ENCODE measurements at places on chromosomes 3 and 15.

DNA sequence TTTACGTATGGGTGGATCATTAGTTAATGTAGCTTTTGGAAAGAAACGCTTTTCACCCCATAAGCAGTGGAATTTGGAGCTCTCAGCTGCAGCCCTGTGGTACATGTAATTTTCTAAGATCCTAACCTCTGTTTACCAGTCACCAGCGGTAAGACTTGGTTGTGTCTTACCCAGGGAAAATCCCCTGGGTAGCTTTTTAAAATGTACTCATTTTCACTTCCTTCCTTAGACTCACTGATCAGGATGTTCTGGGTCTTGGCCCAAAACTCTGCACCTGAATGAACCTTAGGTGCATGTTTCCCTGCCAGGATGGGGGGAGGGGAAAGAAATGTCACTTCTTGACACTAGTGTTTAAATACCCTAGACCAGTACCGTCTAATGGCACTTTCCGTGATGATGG lies 605.2 kb downstream of the MAGI1 start:
- no peak for DNase-seq

DNA sequence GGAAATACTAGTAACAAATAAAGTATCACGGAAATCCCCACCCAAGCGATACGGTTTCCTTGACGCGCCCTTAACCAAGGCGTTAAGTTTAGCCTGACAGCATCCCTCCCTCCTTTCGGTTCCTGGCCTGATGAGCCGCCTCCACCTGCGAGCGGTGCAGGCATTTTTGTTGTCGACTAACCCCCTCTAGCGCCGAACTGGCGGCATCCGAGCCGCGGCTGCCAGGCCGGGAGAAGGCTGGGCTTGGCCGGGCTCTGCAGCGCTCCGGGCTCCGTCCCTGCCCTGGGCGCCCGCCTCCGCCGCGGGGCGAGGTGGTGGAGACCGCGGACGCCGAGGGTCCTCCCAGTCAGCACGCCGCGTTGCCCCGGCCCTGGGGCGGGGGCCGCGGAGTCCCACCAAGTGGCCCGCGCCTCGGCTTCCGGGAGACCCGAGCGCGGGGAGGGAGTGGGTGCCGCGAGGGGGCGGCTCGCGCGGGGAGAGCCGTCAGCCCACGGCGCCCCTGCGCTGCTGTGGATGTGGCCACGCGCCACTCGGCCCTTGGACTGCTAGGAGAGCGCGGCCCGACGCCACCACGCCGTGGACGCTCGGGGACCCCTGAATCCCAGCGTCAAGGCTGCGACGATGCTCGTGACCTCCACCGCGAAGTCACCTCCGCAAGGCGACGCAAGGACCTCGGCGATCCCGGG lies 1.1 kb upstream of the EPHA6 start:
- DNase-seq: peak; percentile 50

GRCh38 chr3:7875925-7876324 lies 625.7 kb upstream of the LMCD1 start:
- DNase-seq: no peak

- DNase-seq: no peak
Observed at GRCh38 chr3:148211725-148212124, 486.0 kb upstream of the AGTR1 start.

DNA sequence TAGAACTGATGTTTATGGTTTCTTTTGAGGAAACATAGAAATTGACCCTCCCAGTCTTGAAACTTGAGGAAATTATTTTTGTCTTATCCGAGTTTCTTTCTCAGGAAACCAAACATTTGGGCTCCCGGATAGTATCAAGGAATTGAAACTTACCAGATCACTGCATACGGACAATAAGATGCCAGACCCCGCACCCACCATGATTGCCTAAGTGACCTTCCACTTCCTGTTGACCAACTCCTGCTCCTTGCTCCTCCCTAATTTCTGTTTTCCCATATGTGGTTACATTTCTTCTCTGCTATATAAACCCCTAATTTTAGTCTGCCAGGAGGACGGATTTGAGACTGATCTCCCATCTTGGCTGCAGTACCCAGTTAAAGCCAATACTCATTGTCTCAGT lies 118.4 kb upstream of the TPRG1 start:
- no peak for DNase-seq

DNA sequence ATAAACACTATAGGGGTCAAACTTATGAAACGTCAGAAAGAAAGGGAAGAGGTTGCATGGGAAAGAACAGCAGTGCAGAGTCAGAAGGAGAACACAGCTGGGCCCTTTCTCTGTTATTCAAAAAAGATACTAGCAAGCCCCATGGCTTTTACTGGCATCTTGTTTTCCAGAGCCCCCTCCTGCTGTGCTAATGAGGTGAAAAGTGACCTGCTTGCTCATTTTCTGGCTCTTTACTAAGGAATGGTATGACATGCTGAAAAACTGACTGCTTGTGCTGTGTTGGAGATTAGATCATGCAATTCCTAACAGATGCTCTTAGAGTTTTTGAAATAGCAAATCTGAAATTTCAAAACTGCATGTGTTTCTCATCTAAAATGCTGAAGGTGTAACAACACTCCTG lies 541.6 kb upstream of the ALCAM start:
- DNase-seq: no peak

- no peak for DNase-seq
Observed at GRCh38 chr3:147799601-147800000, 390.4 kb downstream of the ZIC1 start.

DNA sequence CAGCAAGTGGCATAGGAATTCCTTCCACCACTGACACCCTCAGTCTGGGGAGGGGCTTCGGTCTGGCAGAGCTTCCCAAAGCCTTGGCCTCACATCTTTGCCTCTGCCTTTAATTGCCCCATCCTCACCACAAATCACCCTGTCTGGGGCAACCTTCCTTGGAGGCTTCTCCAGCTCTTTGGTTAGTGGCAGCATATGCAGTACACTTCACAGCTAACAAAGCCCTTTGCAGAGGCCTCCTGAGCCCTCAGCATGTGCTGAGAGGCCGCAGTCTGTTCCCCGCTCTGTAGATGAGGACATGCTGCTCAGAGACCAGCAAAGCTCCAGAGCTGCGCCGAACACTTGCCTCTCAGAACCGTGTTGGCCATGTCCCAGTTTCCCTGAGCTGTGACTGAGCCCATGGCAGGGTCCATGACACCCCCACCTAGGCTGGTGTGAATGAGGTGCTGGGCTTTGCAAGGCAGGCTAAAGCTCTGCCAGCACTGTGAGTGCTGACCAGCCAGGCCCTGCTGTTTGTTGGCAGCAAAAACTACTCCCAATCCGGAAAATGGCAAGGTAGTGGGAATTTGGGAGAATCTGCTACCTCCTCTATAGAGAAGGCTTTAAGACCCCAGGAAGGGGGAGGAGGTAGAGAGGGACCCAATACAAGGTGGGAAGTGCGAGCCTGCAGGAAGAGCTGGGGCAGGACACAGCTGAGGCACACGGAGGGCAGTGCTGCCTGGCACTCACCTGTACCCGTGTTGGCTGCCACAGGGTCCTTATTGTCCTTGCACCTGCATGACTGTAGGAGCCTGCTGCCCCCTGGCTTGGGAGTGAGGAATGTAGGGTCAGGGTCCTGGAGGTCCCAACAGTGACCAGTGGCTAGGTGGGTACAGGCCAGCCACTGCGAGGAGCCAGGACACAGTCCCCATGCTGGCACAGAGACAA lies 8.4 kb upstream of the KLF15 start:
- DNase-seq: no peak

DNA sequence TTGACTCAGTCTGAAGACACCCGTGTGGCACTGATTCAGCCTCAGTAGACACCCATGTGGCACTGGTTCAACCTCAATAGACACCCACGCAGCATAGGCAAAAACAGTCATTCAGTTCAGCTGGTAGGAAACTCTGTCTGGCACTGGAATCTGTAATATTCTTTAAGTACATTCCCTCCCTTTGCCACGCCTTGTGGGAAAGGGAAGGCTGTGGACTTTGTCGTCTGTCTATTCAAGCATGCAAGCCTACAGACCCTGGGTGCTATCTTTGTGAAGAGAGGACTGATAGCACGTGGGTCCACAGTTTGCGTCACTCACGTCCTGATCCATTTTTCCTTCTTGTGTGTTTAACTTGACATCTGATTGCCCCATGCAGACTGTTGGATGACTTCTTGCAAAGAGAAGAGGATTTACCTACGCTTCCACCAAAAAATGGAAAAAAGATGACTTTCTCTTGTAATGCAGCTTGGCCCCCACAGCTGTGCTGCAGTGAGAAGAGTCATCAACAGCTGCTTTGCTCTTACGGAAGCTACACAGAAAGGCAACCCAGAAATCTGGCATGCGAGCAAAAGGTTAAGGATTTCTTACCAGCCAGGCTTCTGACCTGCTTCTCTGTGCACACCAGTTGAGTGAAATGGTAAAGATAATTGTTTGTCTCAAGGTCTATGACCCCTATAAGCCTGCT lies 278.1 kb downstream of the ULK4 start:
- no peak for DNase-seq

DNA sequence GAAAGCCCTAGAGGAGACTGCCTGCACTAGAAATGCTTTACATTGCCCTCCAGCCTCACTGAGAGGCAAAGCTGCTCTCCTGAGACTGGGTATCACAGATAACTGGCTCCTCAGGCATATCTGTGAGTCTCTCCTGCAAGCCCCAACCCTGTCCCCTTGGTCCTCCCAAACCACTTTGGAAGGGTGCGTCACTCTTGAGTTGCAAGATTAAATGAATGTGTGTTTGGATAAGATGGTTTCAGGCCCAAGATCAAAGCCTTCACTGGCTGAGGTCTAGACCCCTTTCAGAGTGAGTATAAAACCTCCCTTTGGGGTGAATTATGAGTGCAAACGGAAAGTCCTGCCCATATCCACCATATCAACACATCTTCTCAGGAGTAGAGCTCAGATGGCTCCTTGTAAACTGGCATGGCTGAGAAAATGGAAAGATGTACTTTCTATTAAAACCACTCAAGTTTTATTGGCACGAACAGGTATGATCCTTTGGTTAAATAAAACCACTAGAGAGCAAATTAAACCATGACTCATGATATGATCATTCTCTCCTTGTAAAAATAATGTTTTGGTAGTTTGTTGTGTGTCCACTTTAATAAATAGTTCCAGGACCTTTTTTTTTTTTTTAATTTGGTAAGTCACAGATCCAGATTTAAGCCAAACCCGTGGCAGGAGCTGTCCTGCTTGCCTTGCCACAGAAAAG lies 164.0 kb downstream of the CHST2 start:
- DNase-seq: no peak

GRCh38 chr3:87250009-87250408 lies 22.9 kb downstream of the CHMP2B start:
- DNase-seq: no peak

GRCh38 chr3:124772081-124772831 lies 42.0 kb downstream of the UMPS start:
- no peak for DNase-seq

DNA sequence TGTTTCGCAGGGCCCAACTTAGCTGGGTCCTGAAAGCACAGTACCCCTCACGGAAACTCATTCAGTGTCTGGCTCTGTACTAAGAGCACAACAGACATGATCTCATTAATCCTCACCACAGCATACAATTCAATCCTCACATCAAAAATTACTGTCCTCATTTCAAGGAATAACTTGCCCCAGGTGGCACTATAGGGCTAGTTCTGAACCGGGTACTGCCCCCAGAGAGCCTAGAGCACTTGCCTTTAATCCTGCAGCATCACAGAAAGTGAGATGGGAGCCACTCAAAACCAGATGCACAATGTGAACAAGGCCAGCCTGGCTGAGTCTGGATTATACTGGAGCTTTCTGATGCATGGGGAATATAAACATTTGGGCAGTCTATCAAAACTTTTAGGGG lies 122.6 kb downstream of the OSBPL10 start:
- no peak for DNase-seq

GRCh38 chr3:152395764-152396163 lies 127.0 kb downstream of the MBNL1 start:
- no peak for DNase-seq

DNA sequence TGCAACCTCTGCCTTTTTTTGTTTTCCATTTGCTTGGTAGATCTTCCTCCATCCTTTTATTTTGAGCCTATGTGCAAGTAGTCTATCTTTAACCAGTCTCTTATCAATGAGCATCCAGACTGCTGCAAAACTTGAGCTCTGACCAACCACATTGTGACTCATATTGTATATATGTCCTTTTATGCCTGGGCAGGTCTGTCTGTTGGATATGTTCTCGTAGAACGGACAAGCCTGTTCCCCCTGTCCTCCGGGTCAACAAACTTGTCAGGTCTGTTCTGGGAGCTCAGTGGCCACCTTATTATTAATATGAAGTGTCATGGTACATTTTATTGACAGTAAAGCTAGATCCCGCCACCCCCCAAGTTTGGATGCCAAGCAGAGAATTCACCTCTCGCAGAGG lies 252.9 kb upstream of the ST8SIA2 start:
- no peak for DNase-seq

- no peak for DNase-seq
Observed at GRCh38 chr3:112606098-112606497, 34.8 kb downstream of the CCDC80 start.

DNA sequence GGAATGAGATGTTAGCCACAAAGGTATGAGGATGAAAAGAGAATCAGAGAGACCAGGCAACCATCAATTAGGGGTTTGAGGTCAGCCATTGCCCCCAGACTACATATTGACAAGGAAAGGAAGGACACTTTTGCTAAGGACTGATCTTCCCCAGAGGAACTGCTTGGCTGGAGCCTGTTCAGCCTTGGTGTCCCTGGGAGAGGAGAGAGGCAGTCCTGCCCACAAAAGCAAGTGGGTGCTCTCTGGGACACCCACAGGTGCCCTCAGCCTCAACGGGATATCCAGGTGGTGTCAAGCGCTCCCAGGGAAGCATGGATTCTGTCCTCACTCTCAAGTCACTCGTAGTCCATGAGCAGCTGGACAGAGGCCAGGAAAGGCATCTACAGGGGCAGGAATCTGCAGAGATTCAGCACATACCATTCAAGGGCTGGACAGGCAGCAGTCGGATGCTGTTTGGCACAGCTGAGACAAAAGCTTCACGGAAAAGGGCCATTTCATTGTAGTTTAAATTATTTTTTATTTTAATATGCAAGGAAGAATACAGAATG lies 166.2 kb downstream of the UACA start:
- no peak for DNase-seq

- DNase-seq: no peak
Observed at GRCh38 chr3:111035316-111035715, 36.3 kb upstream of the NECTIN3 start.

GRCh38 chr15:78732634-78733033 lies 78.6 kb downstream of the ADAMTS7 start:
- no peak for DNase-seq

- no peak for DNase-seq
Observed at GRCh38 chr15:73990250-73991005, 1.7 kb downstream of the STOML1 start.

GRCh38 chr3:172376881-172377280 lies 71.4 kb downstream of the GHSR start:
- DNase-seq: no peak

- DNase-seq: peak; percentile 16
Observed at GRCh38 chr3:28915741-28916500, 364.9 kb upstream of the RBMS3 start.

GRCh38 chr3:66442254-66443117 lies 58.3 kb downstream of the LRIG1 start:
- DNase-seq: peak; percentile 12

- DNase-seq: no peak
Observed at GRCh38 chr3:52167240-52167639, 13.0 kb upstream of the POC1A start.
